ENCODE measurements at places on chromosomes 16 and 17.

DNA sequence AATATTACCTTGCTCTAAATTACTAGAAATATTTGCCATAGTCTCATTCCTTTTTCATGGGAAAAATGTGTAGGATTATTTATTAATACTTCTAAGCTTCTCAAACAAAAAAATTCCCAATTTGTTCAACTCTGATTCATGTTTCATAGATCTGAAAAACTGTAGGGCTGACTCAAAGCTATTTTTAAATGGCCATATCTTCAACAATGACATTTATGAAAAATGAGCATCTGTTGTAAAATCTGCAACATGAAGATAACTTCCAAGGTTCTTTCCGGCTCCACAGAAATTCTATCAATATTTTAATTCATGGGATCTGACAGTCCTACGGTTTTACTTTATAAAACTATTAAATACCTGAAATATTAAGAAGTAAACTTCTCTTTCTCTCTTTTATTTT, 192.7 kb upstream of the KCNJ16 start:
- DNase-seq, result no peak

DNA sequence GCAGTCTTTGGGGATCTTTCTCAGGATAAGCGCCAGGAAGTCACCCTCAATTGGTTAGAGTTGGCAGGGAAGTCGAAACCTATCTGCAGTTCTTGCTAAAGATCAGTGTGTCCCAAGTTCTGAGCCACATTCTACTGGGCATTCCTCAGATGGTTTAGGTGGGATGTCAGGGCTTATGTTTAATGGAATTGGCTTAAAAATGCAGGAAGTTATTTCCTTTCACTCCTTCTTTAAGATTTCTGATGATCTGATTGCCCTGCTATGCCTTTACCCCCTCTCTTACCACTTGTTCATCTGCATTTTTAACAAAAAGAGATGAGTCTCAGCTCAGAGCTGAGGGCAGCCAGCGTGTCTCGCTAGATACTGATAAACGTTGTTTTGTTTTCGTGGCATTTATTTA, 30.8 kb downstream of the FOXL1 start:
- DNase-seq, result no peak

GRCh38 chr16:17471719-17472461, 1.1 kb upstream of the XYLT1 start:
- DNase-seq, result no peak

DNA sequence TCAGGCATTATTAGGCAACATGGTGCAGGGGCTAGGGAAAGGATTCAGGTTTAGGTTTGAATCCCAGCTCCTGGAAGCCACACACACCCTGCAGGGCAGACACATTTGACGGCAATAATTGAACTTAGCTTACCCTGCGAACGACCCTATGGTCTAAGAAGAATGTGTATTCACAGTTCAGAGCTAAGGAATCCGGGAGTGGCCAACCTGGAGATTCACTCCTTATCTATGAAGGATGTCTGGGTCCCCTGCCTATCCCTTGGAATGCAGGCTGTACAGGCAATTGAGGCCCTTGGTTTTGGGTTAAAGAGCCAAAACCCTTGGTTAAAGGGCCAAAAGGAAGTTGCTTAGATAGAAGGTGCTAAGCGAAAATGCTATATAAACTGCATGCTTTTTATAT, 2.9 kb upstream of the SYT17 start:
- DNase-seq, result no peak

GRCh38 chr16:18829251-18829650, 27.9 kb upstream of the ARL6IP1 start:
- DNase-seq, result no peak
